ENCODE measurements at places on chromosomes 16 and 17.
A peak's percentile ranks its signal among the peaks of the same experiment; 100 is the strongest.

DNA sequence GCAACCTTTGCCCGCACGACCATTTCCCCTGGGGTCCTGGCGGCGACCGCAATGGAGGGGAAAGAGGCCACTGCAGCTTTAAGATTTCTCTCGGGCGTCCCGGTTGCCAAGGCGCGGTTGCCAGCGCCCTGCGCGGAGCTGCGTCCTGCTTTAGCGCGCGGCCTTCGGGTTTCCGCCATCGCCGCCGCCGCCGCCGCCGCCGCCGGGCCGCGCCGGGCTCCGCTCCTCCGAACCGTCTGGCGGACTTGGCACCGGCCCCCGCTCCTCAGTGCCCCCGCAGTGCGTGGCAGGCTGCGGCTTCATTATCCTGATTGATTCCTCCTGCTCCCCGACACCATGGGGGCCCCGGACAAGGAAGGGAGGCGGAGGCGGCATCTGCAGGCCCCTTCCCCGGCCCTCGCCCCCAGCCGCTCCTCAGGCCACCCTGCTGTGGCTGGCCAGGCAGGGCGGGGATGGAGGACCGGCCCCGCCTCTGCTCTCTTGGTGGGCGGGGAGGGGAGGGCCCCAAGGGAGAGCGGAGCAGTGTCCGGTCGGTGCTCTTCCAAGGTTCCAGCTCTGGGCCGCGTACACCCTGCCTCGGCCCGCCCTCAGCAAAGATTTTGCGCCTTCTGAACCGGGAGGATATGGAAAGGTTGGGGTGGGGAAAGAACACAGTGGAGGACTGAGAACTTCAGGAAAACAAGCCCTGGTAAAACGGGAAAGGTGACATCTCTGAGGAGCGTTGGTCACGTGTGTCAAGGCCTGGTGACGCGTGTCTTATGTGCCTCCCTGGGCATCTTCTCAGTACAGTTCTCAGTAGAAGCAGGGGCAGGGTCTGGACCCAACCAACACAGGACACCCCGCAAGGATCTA is 34.0 kb downstream of the NEUROD2 start:
- peak; percentile 93 for DNase-seq

- no peak for DNase-seq
These were observed 25.8 kb downstream of the SOX8 start for GRCh38 chr16:1007284-1007850.

- no peak for DNase-seq
These were observed 90.7 kb upstream of the CREBBP start for GRCh38 chr16:3971261-3971660.

DNA sequence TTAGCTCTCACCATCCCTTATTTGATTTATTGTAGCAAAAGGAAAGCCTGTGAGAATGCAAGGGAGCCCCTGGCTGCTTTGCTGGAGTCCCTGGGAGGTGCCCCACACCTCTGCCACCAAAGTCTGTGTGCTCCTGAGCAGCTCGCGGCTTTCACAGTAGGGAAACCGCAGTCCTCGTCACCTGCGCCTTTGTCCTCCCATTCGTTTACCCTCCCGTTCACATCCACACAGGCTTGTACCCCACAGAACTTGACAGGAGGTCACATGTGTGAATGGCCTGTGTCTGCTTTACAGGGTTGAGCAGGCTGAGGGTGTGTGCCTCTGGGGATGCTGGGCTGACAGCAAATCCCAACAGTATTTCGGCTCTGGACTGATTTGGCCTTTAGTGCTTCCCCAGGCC is 152.5 kb downstream of the LGALS9B start:
- no peak for DNase-seq

- no peak for DNase-seq
These were observed 2.3 kb downstream of the BAHCC1 start for GRCh38 chr17:81397314-81398175.

All from urothelium cell line (cell line).